ENCODE measurements at places on chromosomes 6 and 20.

- no peak for DNase-seq
Measured at GRCh38 chr6:27873021-27873940, 38.9 kb downstream of the OR2B2 start.

GRCh38 chr6:43735642-43736199 is 34.3 kb upstream of the VEGFA start:
- DNase-seq = no peak

- no peak for DNase-seq
Measured at GRCh38 chr6:148926478-148926877, 179.6 kb downstream of the UST start.

DNA sequence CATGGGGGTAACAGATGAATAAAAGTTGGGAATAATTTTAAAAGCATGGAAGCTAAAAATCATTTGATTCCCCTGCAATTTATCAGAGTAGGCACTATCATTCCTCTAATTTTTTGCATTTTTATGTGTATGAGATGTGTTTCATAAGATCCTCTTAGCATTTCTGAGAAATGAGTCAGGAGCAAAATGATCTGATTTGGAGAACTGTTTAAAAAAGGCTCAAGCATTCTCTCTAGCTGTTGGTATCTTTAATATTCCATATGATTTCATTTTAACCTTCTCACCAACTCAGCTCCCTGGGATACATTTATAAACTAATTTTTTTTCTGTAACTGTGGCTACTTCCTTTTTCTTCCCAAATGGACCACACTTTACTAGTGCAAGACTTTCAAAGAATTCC is 60.9 kb downstream of the MCHR2 start:
- DNase-seq = peak; percentile 56

DNA sequence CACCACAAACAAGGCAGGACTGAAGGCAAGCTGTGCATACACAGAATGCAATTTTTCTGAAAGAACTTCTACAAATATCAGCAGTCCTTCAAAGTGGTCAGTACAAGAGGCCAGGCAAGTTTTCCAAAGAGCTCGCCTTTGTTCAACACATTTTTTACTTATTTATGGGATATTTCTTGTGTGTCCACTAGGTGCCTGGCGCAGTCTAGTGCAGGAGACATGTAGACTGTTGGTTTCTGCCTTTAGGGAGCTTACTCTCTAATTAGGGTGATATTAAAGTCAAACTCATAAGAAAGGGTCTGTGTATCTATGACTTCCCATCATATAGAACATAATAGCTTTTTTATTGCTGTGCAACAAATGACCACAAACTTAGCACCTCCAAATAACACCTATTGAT is 21.2 kb upstream of the VEGFA start:
- no peak for DNase-seq

DNA sequence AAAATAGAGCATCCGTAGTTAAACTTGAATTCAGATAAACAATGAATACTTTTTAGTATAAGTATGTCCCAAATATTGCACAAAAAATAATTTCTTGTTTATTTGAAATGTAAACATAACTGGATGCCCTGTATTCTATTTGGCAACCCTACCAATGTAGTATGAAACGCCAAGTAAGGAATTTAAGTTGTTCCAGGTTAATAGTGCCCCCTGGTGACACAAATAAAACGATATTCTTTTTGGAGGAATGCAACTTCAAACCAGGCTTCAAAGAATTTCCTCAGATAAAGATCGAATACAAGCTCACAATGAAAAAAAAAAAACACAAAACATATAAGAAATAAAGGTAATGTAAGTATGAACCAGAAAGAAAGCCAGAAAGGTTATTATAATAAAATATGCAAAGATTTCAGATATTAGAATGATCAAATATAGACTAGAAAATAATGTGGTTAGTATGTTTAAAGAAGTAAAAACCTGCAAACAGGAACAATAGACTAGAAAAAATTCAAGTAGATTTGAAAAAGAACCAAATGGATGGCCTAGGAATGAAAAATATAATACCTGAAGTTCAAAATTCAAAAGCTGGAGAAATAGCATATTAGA is 18.4 kb upstream of the AKAP7 start:
- DNase-seq = no peak

Data from non-pigmented ciliary epithelial cell (primary cell).